SJCRH30 (cell line): ENCODE measurements at places on chromosomes 7 and 10.

- no peaks in the 10 kb centered on the region for H3K27me3 ChIP-seq
- H3K27ac ChIP-seq: no peak overlapping the region
- H3K36me3 ChIP-seq: no peaks in the 10 kb centered on the region
- no peak for DNase-seq
- no peaks in the 10 kb centered on the region for H3K4me1 ChIP-seq
- no peak overlapping the region for H3K4me3 ChIP-seq
These were observed 98.4 kb upstream of the PTPRZ1 start for GRCh38 chr7:121774563-121774962.

GRCh38 chr7:151851782-151852181 lies 25.1 kb downstream of the PRKAG2 start:
- no peaks in the 10 kb centered on the region for H3K27me3 ChIP-seq
- no peak overlapping the region for H3K4me3 ChIP-seq
- no peak for DNase-seq
- no peaks in the 10 kb centered on the region for H3K4me1 ChIP-seq
- no peak overlapping the region for H3K27ac ChIP-seq

DNA sequence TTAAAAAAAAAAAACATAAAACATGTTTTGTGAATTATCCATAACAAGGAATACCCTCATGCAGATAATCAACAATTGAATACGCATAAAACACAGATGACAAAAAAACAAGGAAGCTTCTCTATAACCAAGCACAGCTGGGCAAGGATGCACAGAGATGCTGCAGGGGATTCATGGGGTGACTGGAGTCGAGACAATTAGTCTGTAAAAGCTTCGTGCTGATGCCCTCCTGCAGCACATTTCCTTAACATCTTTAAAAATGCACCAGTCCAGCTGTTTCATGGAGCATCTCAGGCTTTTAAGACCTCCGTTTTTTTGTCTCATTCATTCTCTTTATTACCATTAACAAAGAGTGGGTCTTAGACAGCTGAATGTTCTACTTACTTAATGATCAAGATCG lies 794.0 kb upstream of the C7orf33 start:
- H3K27ac ChIP-seq: no peak overlapping the region
- no peak for DNase-seq
- no peaks in the 10 kb centered on the region for H3K27me3 ChIP-seq

DNA sequence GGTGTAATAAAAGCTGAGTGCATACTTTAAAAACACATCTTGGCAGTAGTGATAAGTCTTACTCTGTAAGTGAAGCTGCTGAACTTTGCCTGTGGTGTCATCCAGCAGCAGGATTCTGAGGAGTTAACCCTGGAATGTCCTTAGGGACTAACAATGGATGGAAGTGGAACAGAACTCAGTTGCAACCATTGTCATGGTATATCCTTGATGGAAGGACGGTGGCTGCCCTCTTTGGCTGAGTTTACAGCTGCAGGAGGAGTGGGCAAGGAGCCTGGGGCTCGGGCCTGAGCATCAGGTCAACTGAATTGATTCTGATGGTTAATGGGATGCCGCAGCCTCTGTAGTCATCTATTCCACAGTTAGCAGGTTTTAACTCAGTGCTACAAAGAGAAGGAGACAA lies 56.2 kb downstream of the MRC1 start:
- no peaks in the 10 kb centered on the region for H3K4me1 ChIP-seq
- no peak overlapping the region for H3K4me3 ChIP-seq
- no peaks in the 10 kb centered on the region for H3K36me3 ChIP-seq
- H3K27me3 ChIP-seq: no peaks in the 10 kb centered on the region

GRCh38 chr7:140200061-140200989 lies 23.5 kb upstream of the KDM7A start:
- no peaks in the 10 kb centered on the region for H3K36me3 ChIP-seq
- peak; percentile 33 for DNase-seq
- no peaks in the 10 kb centered on the region for H3K4me1 ChIP-seq
- no peak overlapping the region for H3K27ac ChIP-seq
- no peak overlapping the region for H3K4me3 ChIP-seq

- peak; percentile 70 for DNase-seq
- H3K36me3 ChIP-seq: no peaks in the 10 kb centered on the region
- no peaks in the 10 kb centered on the region for H3K27me3 ChIP-seq
- H3K4me1 ChIP-seq: no peaks in the 10 kb centered on the region
- no peak overlapping the region for H3K4me3 ChIP-seq
These were observed 3.3 kb upstream of the NPTX2 start for GRCh38 chr7:98613601-98614425.

- H3K4me3 ChIP-seq: no peak overlapping the region
- no peaks in the 10 kb centered on the region for H3K36me3 ChIP-seq
- no peaks in the 10 kb centered on the region for H3K27me3 ChIP-seq
- no peak overlapping the region for H3K27ac ChIP-seq
These were observed 9.9 kb downstream of the DIP2C start for GRCh38 chr10:679556-679955.

GRCh38 chr10:112461029-112461887 lies 14.2 kb downstream of the VTI1A start:
- H3K4me1 ChIP-seq: no peaks in the 10 kb centered on the region
- no peak for DNase-seq
- H3K36me3 ChIP-seq: peaks cover 15% of the 10 kb centered on the region
- H3K27ac ChIP-seq: no peak overlapping the region
- H3K4me3 ChIP-seq: no peak overlapping the region

GRCh38 chr7:120994512-120995410 lies 6.2 kb downstream of the CPED1 start:
- H3K36me3 ChIP-seq: no peaks in the 10 kb centered on the region
- no peaks in the 10 kb centered on the region for H3K27me3 ChIP-seq
- H3K4me1 ChIP-seq: peaks cover 18% of the 10 kb centered on the region
- H3K27ac ChIP-seq: no peak overlapping the region

GRCh38 chr7:132897093-132897687 lies 184.7 kb downstream of the CHCHD3 start:
- peaks cover 8% of the 10 kb centered on the region; the same call in 1 of the 2 replicates for H3K4me1 ChIP-seq
- H3K27ac ChIP-seq: no peak overlapping the region
- peaks cover 5% of the 10 kb centered on the region for H3K36me3 ChIP-seq
- no peaks in the 10 kb centered on the region for H3K27me3 ChIP-seq

DNA sequence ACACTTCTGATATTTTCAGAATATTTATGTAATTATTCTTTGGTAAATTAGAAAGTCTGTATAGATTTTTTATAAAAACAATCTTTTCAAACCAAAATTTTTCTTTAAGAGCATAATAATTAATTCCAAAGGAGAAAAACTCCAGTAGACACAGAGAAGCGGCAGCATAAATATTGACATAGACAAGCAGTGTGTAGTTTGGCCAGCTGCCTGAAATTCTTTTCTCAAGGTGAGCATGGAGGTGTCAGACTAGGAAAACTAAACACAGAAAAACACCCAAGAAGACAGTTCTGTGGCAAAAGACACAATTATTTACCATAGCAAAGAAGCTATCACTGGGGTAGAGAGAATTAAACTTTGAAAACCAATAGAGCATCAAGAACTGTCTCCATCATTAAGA lies 82.4 kb downstream of the KLF6 start:
- H3K4me1 ChIP-seq: no peaks in the 10 kb centered on the region
- H3K27me3 ChIP-seq: no peaks in the 10 kb centered on the region
- no peaks in the 10 kb centered on the region for H3K36me3 ChIP-seq
- no peak for DNase-seq
- no peak overlapping the region for H3K4me3 ChIP-seq
- no peak overlapping the region for H3K27ac ChIP-seq

GRCh38 chr10:122495406-122496340 lies 34.3 kb downstream of the HTRA1 start:
- no peaks in the 10 kb centered on the region for H3K36me3 ChIP-seq
- DNase-seq: no peak
- peaks cover 17% of the 10 kb centered on the region; the same call in 1 of the 2 replicates for H3K27me3 ChIP-seq

- no peak overlapping the region for H3K4me3 ChIP-seq
- H3K27me3 ChIP-seq: no peaks in the 10 kb centered on the region
These were observed 65.7 kb downstream of the AOAH start for GRCh38 chr7:36658335-36659171.

- no peaks in the 10 kb centered on the region for H3K27me3 ChIP-seq
- no peaks in the 10 kb centered on the region for H3K36me3 ChIP-seq
- no peak overlapping the region for H3K4me3 ChIP-seq
- H3K27ac ChIP-seq: no peak overlapping the region
- H3K4me1 ChIP-seq: no peaks in the 10 kb centered on the region
- no peak for DNase-seq
These were observed 410.7 kb downstream of the POM121L12 start for GRCh38 chr7:53446170-53446569.

- no peak overlapping the region for H3K4me3 ChIP-seq
- no peaks in the 10 kb centered on the region for H3K36me3 ChIP-seq
- H3K27me3 ChIP-seq: no peaks in the 10 kb centered on the region
- DNase-seq: no peak
These were observed 14.6 kb downstream of the IFIT3 start for GRCh38 chr10:89342206-89342958.

DNA sequence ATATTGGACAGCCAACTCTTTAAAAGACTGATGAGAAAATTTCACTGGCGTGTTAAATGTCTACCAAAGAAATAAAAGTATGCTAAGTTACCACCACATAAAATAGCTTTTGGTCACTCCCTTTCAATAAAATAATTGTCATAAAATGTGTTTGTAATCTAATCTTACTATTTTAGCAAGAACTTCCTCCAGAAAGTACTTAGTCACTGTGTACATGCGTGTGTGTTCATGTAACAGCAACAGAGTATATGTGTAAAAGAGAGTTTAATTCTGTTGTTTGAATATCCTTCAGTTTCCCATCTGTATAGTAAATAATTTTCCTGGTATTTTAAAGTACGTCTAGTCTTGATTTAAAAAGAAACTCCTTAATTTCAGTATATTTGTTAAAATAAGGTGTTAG lies 35.0 kb upstream of the WASL start:
- H3K4me3 ChIP-seq: no peak overlapping the region
- peaks cover 5% of the 10 kb centered on the region; the same call in 1 of the 2 replicates for H3K4me1 ChIP-seq
- H3K27ac ChIP-seq: no peak overlapping the region
- DNase-seq: no peak
- no peaks in the 10 kb centered on the region for H3K27me3 ChIP-seq

- no peak overlapping the region for H3K4me3 ChIP-seq
- DNase-seq: no peak
- H3K36me3 ChIP-seq: peaks cover 26% of the 10 kb centered on the region
- H3K27me3 ChIP-seq: no peaks in the 10 kb centered on the region
These were observed 20.4 kb downstream of the BCCIP start for GRCh38 chr10:125843603-125844329.

DNA sequence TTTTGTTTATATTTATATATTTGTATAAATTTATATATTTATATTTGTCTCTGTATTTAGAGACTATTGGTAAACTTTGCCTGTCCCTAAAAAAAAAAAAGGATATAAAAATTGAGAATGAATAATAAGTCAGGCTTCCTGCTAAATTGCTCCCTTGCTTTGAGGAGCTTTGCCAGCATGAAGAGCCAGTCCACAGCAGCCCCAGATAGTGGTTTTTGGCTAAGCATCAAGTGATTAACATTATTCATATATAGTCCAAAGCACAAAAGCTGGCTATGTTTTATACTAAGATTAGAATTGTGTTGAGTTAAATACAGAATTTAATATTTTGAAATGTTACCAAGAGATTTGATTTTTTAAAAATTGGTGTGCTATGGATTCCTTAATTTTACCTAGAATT lies 264.9 kb upstream of the FERD3L start:
- H3K36me3 ChIP-seq: no peaks in the 10 kb centered on the region; the same call in 1 of the 2 replicates
- no peaks in the 10 kb centered on the region for H3K27me3 ChIP-seq
- no peak for DNase-seq
- no peak overlapping the region for H3K4me3 ChIP-seq
- no peak overlapping the region for H3K27ac ChIP-seq

DNA sequence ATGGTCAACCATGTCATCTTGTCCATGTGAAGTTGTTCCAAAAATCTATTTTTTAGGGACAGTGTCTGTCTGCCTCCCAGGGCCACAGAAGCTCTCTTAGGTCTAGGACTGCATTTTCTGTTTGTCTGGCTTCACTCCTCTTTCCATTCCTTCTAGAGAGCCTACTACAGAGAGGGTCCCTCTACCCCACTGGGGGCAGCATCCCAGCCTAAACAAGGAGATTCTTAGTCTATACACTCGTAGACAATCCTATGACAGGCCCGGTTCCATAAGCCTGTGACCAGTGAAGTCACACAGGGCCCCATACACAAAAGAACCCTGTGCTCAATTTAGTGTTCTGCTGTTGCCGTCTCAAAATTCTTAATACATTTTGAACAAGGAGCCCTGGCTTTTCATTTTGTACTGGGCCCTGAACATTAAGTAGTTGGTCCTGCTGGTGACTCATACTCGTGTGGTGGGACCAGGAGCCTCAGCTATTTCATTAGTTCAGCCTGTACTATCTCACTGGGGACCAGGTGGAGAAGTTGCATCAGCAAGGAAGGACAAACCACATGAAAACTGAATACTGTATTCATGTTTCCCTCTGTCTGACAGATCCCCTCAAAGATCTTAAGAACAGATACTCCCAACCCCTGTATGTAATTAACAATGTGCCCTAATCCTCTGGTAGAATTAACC lies 23.5 kb upstream of the FAM180A start:
- peak overlapping the region; percentile 53 for H3K27ac ChIP-seq
- no peaks in the 10 kb centered on the region for H3K36me3 ChIP-seq
- H3K4me3 ChIP-seq: no peak overlapping the region
- DNase-seq: peak; percentile 58
- peaks cover 28% of the 10 kb centered on the region for H3K4me1 ChIP-seq

DNA sequence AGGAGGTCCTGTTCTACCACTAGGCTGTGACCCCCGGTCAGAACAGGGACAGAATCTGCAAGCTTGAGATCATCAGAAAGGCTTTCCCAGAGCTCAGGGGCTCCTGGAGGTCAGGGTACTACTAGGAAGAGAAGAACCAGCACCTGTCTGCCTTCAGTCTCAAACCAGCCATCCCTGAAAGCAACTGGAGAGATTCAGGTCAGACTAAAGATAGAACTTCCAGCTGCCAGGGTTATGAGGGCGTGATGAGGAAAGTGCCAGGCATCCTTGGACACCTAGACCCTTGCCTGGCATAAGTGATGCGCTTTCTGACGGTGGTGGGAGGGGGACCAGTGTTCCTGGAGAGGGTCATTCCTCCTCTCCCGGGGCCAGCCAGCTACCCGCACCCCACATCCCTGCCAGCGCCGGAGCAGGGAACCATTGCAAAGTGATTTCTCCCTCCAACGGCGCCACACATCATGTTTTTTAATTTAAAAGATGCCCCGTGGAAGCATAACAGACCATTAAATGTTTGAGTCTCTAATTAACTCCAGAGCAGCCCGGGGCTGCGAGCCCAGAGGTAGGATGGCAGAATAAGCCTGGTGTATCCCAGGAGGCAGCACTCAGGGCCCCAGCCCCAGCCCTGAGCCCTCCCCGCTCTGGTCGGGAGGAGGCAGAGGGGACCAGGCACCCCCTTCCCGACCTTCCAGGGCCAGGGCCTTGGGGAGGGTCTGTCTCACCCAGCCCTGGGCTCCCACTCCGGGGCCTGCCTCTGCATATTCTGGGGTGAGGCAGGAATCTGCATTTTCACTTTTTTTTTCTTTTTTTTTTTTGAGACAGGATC lies 64.0 kb downstream of the ELFN1 start:
- no peak overlapping the region for H3K27ac ChIP-seq
- no peak overlapping the region for H3K4me3 ChIP-seq
- no peak for DNase-seq

- H3K4me3 ChIP-seq: no peak overlapping the region
- no peaks in the 10 kb centered on the region for H3K36me3 ChIP-seq
- no peaks in the 10 kb centered on the region for H3K27me3 ChIP-seq
- DNase-seq: no peak
- H3K4me1 ChIP-seq: no peaks in the 10 kb centered on the region
These were observed 80.1 kb downstream of the LRRTM3 start for GRCh38 chr10:67005981-67006380.
